ENCODE measurements at places on chromosomes 12 and 14.
A peak's percentile ranks its signal among the peaks of the same experiment; 100 is the strongest.

DNA sequence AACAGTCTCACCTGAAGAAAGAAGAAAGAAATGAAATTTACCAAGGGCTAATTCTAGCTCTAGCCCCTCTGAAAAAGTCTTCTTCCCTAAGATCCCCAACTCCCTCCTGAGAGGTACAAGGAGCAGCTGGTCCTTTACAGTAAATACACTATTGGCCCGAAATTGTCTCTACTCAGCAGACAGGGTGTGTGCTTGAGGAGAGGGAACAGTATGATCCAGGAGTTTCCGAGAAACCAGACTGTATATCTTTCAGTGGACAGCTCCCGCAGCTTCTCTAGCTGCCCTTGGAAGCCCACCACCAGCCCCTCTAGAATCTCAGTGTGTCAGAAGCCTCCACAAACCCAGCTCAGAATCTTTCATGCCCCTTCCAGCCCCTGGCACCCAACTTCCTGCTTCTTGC is 8.1 kb downstream of the GPR84 start:
- DNase-seq: no peak

- no peak for DNase-seq
These were observed 5.9 kb downstream of the RIMBP2 start for GRCh38 chr12:130709971-130710732.

- DNase-seq: no peak
These were observed 91.6 kb upstream of the PAWR start for GRCh38 chr12:79782172-79782900.

GRCh38 chr14:106518054-106518943 is 991.9 kb downstream of the TMEM121 start:
- no peak for DNase-seq

- no peak for DNase-seq
These were observed 74.4 kb downstream of the SLC24A4 start for GRCh38 chr14:92397150-92397952.

DNA sequence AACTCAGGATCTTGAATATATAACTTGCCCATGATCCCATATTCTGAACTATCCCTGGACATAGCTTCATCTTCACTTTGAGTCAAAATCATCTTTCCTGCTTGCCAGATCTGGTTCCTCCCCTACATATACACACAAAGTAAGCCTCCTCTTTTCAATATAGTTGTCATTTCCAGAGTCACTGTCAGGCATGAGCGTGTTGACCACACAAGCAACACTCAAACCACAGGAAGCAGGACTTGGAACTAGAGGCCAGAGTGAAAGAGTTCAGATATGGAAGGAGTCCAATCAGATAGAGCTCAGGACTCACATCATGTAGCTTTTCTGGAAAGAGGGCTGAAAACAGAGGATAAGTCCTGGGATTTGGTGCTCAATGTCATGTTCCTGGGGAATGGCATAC is 1140.6 kb downstream of the BCL11B start:
- DNase-seq: no peak

- no peak for DNase-seq
These were observed 89.5 kb downstream of the PTPRO start for GRCh38 chr12:15411842-15412241.

DNA sequence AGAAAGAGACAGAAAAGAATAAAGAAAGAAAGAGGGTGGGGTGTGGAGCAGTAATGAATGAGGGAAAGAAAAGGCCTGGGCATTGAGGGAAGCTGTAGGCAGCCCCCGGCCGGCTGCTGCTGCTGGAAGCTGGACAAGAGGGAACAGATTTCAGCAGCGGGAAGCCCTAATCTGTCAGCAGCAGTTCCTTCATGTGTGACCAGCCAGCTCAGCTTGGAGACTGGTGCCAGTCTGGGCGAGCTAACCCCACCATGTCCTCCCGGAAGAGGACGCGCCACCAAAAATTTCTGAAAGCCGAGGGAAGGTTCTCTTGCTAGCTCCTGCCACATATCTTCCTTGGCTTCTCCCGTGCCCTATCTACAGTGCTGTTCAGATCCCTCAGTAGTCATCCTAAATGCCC is 236.8 kb downstream of the GRIN2B start:
- DNase-seq: no peak

DNA sequence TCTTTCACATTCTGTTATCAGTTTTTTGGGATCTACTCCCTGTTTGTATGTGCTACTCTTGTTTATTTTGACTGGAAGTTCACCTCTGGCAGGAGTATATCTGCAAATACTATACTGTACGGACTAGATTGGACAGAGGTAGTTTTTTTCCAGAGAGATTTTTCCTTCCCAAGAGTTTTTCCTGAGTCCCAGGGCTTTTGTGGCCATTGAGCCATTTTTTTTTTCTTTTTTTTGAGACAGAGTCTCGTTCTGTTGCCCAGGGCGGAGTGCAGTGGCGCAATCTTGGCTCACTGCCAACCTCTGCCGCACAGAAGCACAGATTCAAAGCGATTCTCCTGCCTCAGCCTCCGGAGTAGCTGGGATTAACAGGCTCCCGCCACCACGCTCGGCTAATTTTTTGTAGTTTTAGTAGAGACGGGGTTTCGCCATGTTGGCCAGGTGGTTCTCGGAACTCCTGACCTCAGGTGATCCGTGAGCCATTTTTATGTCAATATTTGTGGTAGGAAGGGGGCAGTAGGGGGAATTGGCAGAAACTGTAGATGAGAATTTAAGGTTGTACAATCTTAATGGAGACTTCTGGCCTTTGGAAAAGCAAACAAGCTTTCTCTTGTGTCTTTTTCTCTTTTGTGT is 19.4 kb downstream of the KTN1 start:
- no peak for DNase-seq

GRCh38 chr12:15770021-15770420 is 19.2 kb downstream of the EPS8 start:
- DNase-seq: no peak

DNA sequence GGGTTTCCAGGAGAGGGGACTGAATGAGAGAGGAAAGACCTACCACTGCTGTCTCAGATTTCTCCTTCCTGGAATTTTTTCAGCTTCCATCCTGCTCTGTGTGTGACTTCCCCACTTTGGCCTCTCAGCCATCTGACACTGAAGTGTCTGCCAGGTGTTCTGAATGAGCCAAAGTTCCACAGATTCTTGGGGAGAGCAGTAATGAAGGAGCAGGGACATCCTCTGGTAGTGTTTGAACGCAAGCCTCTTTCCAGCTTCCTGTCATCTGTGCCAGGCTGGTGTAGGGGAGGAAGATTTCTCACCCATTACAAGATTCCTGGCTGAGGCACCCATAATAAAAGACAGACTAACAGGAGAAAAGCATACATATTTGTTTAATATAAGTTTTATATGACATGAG is 141.7 kb upstream of the NRXN3 start:
- no peak for DNase-seq

DNA sequence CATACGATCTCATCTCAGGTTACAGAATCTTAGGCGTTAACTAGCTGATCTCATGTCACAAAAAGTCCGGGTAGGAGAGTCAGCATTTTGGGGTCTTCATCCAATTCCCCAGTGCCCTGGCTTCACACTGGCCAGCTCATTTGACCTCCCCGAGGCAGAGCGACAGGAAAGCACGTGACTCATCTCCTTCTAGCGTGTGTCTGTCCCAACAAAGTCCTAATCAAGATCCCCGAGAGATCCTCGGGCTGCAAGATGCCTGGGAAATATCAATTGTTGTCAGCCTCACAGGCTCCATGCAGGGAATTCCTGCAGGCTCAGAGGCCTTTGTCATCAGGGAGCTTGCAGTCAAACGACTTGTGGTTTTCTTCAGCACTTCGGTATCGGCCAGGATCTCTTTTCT is 57.5 kb downstream of the ZNF664 start:
- DNase-seq: no peak

- DNase-seq: no peak
These were observed 345.2 kb downstream of the BCL11B start for GRCh38 chr14:98926801-98927200.

DNA sequence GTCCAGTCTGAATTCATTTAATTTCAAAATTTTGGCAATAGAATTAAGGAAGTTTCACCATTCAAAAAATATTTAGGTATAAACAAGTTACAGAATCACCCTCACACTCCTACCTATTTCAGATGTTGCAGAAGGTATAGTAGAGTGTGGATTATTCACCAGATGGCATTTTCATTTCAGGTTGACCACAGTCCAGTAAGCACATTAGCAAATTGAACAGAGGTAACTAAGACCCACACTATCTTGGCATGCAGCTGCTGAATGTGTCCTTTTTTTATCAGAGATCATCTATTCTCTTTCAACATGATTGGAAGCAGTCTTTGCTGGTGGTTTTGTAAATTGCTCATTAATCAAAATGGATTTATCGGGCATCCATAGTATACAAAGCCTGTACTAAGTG is 151.8 kb upstream of the GARIN6 start:
- DNase-seq: no peak

GRCh38 chr14:104697317-104697703 is 7.9 kb downstream of the INF2 start:
- no peak for DNase-seq

GRCh38 chr14:49961270-49962222 is 68.7 kb downstream of the ARF6 start:
- DNase-seq: no peak

DNA sequence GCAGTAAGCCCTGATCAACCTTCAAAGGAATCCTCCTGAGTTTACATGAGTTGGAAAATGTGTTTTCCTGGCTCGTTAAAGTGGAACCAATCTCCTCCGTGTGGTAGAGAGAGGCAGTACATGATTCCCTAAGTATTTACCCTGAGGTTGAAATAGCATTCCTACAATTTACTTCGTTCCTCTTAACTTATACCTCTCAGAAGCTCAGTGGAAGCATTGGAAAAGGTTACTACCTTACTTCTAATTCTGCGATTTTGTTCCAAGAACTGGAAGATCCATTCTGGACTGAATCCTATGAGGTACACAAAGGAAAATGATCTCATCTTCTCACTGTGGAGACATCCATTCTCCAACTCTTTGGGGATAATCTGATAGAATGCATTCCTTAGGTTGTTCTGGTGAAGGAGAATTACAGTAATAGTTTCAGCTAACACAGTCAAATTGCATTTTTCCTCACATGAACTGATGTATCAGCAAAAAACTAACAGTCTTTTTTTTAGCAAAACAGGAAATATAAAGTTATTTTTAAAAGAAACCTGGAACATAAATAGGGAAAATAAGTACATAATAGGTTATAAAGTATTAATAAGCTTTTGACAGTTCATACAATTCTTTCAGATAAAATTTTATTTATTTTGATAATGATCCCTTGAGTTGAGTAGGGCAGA is 475.6 kb downstream of the PDZRN4 start:
- peak; percentile 26 for DNase-seq
